B cell (primary cell): ENCODE measurements at places on chromosomes 4 and X. TPM values are rescaled to one million over a fixed set of nuclear protein-coding genes. Genes with fewer than 3 reads are reported as not detected.

NUP62CL gene
- 3.2 and 3.3 TPM in 2 replicates for total RNA-seq

RADX gene
- 13.0 and 15.3 TPM in 2 replicates for total RNA-seq

UGT8 gene
- total RNA-seq, result 23.2 and 24.0 TPM in 2 replicates

ENAM gene
- total RNA-seq, result not detected in 2 replicates

OPHN1 gene
- total RNA-seq, result 0.15 and 0.17 TPM in 2 replicates

RHOH gene
- 187 and 209 TPM in 2 replicates for total RNA-seq

DNA sequence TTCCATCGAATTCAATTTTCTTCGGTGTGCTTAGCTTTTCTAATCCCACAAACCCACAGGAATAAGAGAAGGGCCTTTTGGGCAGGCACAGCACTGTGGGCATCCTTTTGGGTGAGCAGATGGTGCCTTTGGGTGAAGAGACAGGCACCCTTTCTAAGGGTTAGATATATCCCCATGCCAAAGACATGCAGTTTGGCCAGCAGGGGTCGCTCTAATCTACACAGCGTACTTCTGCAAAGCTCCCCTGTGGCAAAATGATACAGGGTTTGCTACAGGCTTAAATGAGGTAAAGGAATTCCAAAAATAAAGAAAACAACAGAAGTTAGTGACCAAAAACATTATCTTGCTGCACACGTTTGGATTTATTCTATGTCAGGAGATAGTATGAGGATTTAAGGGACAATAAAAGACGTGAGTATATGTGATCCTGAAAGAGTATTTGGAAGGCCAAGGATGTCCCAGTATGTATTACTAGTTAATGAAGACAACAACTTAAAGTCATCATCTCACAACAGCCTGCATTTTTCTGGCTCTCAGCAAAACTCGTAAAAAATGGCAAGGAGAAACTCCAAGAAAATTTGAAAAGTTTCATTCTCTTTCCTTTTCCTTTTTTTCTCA, 49.5 kb downstream of the PHEX start:
- DNase-seq, result peak; percentile 57

DNA sequence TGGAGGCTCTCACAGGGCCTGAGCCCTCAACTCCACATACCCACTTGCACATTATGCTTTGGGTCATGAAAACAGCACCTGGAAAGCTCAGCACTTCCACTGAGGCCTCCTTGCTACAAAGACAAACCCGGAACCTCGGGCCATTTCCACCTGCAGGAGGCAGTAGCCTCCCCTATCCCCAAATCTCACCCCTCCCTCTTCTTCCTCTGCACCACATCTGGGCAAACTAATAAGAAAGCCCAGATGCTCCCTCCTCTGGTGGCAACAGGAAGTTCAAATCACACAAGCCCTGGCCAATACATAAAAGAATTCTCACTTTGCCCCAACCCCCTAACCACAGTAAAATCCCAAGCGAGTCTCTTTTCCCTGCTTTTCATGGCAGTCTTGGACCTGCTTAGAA, 136.4 kb downstream of the MAPK10 start:
- DNase-seq, result peak; percentile 5

DNA sequence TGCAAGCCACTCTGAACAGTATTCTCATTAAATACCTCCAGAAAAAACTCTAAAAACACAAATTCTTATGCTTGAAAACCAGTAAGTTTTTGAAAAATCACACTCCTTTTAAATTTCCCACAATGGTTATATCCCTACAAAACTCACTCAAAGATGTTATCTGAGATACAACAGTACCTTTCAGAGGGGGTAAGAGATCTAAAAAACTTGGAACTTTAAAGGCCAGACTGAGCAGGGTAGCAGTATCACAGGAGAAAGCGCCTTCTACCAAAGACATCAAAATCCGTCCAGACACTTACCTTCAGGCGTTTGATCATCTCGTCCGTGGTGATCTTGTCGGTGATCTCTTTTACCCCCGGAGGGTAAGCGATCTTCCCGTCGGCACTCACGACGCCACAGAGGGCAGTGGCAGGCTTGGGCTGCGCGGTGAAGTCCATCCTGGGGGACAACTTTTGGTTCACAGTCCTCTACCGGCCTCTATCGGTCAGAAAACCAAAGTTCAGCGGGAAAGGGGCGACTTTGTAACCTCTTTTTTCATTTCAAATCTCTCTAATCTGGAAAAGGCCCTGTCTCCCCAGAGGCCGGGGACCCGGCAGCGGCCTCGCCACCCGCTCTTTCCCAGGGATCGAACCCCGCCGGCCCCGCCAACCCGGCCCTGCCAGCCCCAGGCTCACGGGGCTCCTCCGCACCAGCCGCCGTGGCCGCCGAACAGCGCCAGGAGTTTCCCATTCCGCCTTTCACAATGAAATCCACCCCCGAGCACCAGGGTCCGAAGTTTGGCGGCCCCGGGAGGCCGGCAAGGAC, 1.4 kb downstream of the PDS5A start:
- peak; percentile 84 for DNase-seq

- no peak for DNase-seq
Measured at GRCh38 chr4:4472344-4472958, 69.4 kb downstream of the STX18 start.

DNA sequence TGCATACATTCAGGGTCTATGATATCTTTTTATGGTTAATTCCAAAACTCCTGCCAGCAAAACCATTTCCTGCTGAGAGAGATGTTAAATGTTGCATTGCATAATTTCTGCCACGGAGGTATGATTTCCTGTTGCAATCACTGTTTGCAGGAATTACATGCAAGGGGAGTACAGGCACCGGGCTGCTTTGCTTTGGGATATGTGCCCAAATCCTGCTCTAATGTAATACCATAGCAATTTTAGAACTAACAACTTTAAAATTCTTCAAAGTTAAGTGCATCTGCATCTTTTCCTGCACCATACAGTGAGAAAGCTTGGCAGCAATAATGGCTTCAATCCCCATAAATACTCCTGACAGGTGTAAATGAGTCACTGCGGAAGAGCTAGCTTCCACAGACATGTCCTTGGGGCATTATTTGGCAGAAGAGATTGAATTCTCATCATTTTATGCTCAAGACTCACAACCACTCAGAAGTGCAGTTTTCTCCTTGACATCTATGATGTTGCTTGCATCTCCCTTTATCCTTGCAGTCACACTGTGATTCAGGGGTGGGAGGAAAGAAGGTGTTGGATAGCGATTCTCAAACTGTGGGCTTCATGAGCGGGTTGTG, 29.6 kb downstream of the TRIM2 start:
- no peak for DNase-seq

- no peak for DNase-seq
Measured at GRCh38 chr4:176063718-176064117, 1.9 kb upstream of the WDR17 start.

GRCh38 chrX:77918568-77918967, 8.1 kb downstream of the ATP7A start:
- no peak for DNase-seq

GRCh38 chrX:17000751-17001150, 54.3 kb downstream of the REPS2 start:
- DNase-seq, result no peak

DNA sequence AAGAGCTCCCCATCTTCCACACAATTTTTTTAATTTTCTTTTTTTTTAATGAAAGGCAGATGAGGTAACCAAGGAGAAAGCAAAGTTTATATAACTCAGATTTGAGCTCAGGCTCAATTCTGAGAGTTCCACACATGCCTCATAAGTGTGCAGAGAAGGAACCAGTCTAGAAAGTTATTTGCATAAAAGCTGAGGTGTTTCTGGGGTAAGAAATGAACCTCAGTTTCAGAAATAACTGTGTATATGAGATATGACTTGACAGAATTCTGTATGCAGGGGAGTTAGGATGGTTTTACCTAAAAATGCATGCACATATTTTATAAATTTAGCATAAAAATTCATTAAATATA, 51.3 kb downstream of the DTHD1 start:
- peak; percentile 21 for DNase-seq

- no peak for DNase-seq
Measured at GRCh38 chr4:112225157-112225556, 6.4 kb upstream of the AP1AR start.

GRCh38 chr4:57119054-57119651, 9.0 kb upstream of the IGFBP7 start:
- no peak for DNase-seq

- DNase-seq, result no peak
Measured at GRCh38 chrX:115650449-115650848, 89.5 kb downstream of the PLS3 start.
